ENCODE measurements at places on chromosomes 7 and 10.

- DNase-seq, result no peak
- H3K27ac ChIP-seq, result no peak overlapping the region
- H3K4me3 ChIP-seq, result no peak overlapping the region
- no peaks in the 10 kb centered on the region for H3K4me1 ChIP-seq
- H3K27me3 ChIP-seq, result no peaks in the 10 kb centered on the region
Observed at GRCh38 chr10:79417266-79417665, 28.2 kb downstream of the ZCCHC24 start.

GRCh38 chr10:84659497-84660439 lies 331.4 kb downstream of the CCSER2 start:
- no peaks in the 10 kb centered on the region for H3K4me1 ChIP-seq
- DNase-seq, result no peak
- H3K4me3 ChIP-seq, result no peak overlapping the region
- H3K27me3 ChIP-seq, result peaks cover 6% of the 10 kb centered on the region

DNA sequence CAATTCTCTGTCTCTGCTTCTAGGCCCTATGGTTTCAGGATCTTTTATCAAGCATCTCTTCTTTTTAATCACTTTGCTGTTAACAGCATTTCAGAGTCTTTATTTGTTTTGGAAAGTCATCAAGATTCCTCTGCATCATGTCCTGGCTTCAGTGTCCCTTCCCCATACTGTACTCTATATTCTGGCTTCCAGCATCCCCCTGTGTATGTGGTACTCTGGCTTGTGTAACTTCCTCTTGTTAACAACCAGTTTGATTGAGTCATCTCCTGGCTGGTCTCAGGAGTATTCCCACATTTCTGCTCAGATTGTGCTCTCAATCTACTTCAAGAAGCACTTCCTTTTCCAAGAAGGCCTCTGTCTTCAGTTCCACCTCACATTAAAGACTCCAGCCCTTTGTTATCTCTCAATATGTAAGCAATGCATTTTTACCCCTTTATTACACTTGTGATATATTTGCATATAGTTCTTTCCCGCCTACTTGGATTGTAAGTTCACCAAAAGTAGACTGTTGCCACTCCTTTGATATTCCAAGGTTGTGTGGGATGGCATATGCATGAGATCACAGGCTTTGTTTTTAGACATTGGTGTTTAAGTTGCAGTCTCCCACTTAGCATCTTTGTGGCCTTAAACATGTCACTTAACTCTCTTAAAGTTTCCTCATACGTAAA lies 15.1 kb upstream of the ATE1 start:
- H3K36me3 ChIP-seq, result no peaks in the 10 kb centered on the region
- H3K4me1 ChIP-seq, result no peaks in the 10 kb centered on the region
- H3K27me3 ChIP-seq, result no peaks in the 10 kb centered on the region
- no peak overlapping the region for H3K27ac ChIP-seq

DNA sequence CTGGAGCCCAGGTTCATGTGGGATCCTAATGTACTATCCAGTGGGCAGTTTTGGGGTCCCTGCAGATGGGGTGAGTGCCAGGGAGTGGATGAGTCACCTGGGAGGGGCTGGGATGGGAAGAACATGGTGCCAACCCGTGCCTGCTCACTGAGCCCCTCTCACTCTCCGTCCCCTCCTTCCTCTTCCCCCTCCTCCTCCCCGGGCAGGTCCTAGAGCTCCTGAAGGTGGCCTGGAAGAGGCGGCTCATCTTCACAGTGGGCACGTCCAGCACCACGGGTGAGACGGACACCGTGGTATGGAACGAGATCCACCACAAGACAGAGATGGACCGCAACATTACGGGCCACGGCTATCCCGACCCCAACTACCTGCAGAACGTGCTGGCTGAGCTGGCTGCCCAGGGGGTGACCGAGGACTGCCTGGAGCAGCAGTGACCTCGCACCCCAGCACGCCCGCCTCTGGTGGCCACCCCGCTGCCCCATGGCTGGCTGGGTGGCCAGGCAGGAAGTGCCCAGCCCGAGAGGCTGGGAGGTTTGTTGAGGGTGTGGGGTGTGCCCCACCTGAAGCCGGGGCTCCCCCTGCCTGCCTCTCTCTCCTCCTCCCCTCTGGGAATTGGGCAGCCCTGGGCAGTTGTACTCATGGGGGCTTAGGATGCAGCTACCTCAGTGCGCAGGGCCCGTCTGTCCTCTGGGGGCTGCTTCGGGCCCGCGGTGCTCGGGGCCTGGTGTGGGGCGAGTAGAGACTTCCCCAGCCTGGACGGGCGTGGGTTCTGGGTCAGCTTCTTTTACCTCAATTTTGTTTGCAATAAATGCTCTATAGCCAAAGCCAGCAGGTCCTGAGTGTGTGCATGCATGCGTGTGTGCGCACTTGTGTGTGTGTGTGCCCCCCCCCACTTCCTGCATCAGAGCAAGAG lies 4.9 kb upstream of the UPK3B start:
- no peak for DNase-seq
- no peaks in the 10 kb centered on the region for H3K27me3 ChIP-seq
